ENCODE measurements at places on chromosomes 4 and X.

- DNase-seq = no peak
Observed at GRCh38 chr4:111512081-111512783, 633.0 kb upstream of the FAM241A start.

GRCh38 chrX:112609631-112610030 lies 70.1 kb downstream of the LHFPL1 start:
- no peak for DNase-seq

DNA sequence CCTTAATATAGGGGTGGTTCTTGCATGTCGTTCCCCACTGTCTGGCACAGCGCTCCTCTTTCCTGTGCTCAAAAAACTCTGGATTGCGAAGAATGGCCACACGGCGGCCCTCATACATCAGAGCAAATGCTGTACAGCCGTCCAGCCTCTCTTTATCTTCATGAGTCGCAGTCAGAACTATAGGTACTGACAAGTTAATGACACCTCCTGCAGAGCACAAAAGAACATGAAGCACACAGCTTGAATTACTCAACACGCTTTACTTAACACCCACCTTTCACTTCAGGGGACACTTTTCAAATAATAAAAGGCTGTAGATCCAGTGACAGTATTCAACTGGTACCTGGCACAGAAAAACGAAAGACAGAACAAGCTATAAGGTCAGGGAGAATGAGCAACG lies 65.3 kb downstream of the PAPSS1 start:
- no peak for DNase-seq

DNA sequence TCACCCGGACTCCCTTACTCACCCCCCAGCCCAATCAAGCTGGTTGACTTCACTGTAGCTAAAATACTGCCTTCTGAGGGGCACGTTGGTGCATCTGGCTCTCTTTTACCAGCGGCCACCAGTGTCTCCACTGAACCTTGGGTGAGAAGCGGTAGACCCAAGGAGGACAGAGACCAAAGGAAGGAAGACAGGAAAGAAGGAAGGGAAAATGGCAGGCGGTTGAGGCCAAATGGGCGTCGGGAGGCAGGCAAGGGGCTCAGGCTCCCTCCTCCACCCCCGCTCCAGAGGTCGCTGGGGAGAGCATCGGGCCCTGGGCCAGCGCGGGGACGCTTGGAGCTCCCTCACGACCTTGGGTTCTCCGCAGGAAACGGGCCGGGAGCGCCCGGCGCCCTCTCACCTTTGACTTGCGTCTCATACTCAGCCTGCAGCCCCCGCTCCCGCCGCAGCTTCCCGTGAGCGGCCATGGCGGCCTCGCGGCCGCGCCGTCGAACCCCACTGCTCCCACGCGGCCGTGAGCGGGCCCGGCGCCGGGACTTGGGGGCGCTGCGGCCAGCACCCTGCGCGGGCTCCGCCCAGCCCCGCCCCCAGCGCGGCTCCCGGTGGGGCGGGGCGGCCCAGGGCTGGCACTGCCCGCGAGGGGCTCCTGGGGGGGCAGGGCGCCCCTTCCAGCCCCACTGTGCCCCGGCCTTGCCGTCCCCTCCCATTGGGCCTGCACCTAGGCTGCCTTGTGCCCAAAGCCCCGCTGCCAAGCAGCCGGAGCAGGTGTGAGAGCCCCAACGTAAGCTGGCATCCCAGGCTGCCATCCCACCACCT lies at the start of gene ARHGAP4:
Gene ARHGAP4 (minus strand): TSS at position 526 of the 813 bp plus-strand sequence. CDS start 62 bp downstream, at position 464.
- DNase-seq = peak; percentile 76

Data from stimulated activated effector memory CD8-positive, alpha-beta T cell treated with anti-CD3 and anti-CD28 coated beads, Interleukin-12 subunit alpha, Interleukin-12 subunit beta, amount 100 ng/mL, for 72 hours (primary cell).